A549 treated with AZD2906 at 1 μM for 4 hours (cell line): ENCODE measurements at places on chromosomes 13 and 19. TPM values are rescaled to one million over a fixed set of nuclear protein-coding genes. Genes with fewer than 3 reads are reported as not detected.

LGALS4 gene
- 0.22 to 0.75 TPM (median 0.34 TPM) in 5 replicates for total RNA-seq

CAPN12 gene
- 4.5 to 7.3 TPM (median 6.3 TPM) in 5 replicates for total RNA-seq

LGALS14 gene
- total RNA-seq: not detected in 5 replicates

ATF5 gene
- 46.4 to 52.5 TPM (median 47.7 TPM) in 5 replicates for total RNA-seq

FFAR3 gene
- total RNA-seq: 0.08 TPM in 1 of 5 replicates, not detected in the others

RASGRP4 gene
- total RNA-seq: 0.03 to 0.09 TPM (median 0.07 TPM) in 5 replicates

CBY2 gene
- not detected in 5 replicates for total RNA-seq

COL4A1 gene
- total RNA-seq: 83.1 to 102 TPM (median 96.3 TPM) in 5 replicates

PET100 gene
- 47.0 to 60.6 TPM (median 52.7 TPM) in 5 replicates for total RNA-seq

ZNF135 gene
- not detected in 5 replicates for total RNA-seq

MISP gene
- 67.9 to 84.4 TPM (median 83.1 TPM) in 5 replicates for total RNA-seq

SHISA2 gene
- 0.02 to 0.03 TPM in 2 of 5 replicates, not detected in the others for total RNA-seq

SPC24 gene
- 15.3 to 21.9 TPM (median 20.9 TPM) in 5 replicates for total RNA-seq

OLFM4 gene
- total RNA-seq: 0.02 TPM in 1 of 5 replicates, not detected in the others

IGFL4 gene
- total RNA-seq: 0.28 to 0.33 TPM (median 0.30 TPM) in 5 replicates

PVR gene
- 107 to 123 TPM (median 118 TPM) in 5 replicates for total RNA-seq

STAP2 gene
- 0.09 to 0.24 TPM in 2 of 5 replicates, not detected in the others for total RNA-seq

ISYNA1 gene
- 26.7 to 47.4 TPM (median 41.5 TPM) in 5 replicates for total RNA-seq

RASIP1 gene
- total RNA-seq: 0.42 to 0.98 TPM (median 0.45 TPM) in 5 replicates

CBLC gene
- total RNA-seq: 0.06 TPM in 1 of 5 replicates, not detected in the others

ADGRE2 gene
- 0.51 to 1.1 TPM (median 0.66 TPM) in 5 replicates for total RNA-seq

SLITRK5 gene
- 0.51 to 0.63 TPM (median 0.57 TPM) in 5 replicates for total RNA-seq

CACNA1A gene
- total RNA-seq: 0.03 to 0.12 TPM (median 0.07 TPM) in 5 replicates

ATXN8OS gene
- total RNA-seq: not detected in 5 replicates
